ENCODE measurements at places on chromosomes 7 and 10. TPM values are rescaled to one million over a fixed set of nuclear protein-coding genes. Genes with fewer than 3 reads are reported as not detected.

The OR6V1 gene
- total RNA-seq = not detected

The TMEM72 gene
- not detected for total RNA-seq

The RASA4 gene
- total RNA-seq = 14.7 TPM

The GRID2IP gene
- total RNA-seq = not detected

The LIPF gene
- not detected for total RNA-seq

The ZNF467 gene
- 5.2 TPM for total RNA-seq

The ADARB2 gene
- 0.11 TPM for total RNA-seq

Measured in left ventricle myocardium inferior (tissue), 1 donor.